ENCODE measurements at places on chromosomes 6 and 20.

DNA sequence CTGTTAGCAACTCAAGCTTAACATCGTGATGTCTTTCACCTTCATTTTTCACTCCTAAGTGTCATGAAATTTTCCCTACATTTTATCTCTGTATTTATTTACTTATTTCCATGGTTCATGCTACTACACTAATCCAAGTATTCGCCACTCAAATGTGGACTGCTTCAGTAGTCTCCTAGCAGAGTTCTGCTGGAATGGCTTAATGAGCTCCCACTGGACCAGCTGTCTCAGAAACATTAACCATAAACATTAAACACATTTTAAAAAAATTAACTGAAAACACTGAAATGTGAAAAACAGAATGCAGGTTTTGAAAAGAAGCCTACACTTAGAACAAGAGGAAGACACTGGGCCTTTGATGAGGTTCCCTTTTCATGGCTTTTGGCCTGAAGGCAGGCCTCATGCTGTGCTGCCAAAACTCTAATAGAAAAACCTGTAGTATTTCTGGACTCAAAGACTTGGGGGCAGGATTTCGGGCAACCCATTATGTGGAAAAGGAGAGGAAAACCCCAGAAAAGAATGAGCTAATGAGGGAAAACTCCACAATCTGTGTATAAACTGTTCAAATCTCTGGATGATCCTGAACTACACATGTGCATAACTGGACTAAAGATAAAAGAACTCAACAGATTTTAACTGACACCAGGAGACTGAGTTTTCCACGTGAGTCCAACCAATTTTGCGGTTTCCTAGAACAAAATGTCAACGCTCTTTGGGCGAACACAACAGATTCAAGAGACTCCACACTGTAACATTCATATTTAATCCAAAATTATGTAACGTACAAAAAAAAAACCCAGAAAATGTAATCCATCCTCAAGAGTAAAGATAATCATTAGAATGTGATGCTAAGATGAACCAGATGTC is 33.0 kb downstream of the SAMD3 start:
- no peak for DNase-seq

DNA sequence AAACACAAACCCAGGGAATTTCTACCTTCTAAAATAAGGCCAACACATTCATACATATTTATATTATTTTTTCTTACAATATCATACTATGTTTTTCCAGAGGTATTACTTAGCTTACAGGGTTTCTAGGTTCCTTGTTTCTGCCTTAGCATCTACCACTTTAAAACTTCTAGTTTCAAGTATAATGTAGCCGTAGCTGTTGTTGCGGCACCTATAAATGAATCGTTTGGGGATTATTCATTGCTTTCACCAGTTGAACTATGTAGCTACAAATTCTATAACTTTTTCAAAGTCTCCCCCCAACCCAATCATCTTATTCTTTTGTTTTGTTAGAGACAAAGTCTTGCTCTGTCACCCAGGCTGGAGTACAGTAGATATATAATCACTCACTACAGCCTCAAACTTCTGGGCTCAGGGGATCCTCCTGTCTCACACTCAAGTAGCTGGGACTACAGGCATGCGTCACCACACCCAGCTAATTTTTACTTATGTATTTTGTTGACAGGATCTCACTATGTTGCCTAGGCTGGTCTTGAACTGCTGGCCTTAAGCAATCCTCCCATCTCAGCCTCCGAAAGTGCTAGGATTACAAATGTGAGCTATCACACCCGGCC is 43.9 kb downstream of the TNFAIP3 start:
- no peak for DNase-seq

GRCh38 chr6:11428895-11429294 is 108.7 kb upstream of the TMEM170B start:
- no peak for DNase-seq

DNA sequence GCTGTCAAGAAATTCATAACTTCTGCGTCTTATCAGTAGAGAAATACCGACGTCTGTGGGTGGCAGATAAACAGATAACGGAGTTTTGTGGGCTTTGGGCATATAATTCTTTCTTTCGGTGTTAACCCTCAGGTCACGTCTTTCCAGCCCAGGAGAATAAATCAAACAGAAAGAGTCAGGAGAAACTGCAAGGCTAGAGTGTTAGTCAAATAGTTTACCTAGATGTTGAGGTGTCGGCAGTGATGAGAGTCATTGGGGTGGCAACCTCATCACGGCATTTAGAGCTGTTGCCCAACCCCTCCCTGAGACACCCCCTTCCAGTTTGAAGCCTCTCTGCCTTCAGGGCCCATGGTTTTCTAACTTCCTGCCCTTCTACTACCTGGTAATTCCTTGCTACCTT is 49.5 kb downstream of the ADTRP start:
- no peak for DNase-seq

GRCh38 chr6:15875797-15876196 is 213.0 kb upstream of the DTNBP1 start:
- no peak for DNase-seq

- DNase-seq, result no peak
These were observed 17.7 kb downstream of the DHX35 start for GRCh38 chr20:38979842-38980241.

DNA sequence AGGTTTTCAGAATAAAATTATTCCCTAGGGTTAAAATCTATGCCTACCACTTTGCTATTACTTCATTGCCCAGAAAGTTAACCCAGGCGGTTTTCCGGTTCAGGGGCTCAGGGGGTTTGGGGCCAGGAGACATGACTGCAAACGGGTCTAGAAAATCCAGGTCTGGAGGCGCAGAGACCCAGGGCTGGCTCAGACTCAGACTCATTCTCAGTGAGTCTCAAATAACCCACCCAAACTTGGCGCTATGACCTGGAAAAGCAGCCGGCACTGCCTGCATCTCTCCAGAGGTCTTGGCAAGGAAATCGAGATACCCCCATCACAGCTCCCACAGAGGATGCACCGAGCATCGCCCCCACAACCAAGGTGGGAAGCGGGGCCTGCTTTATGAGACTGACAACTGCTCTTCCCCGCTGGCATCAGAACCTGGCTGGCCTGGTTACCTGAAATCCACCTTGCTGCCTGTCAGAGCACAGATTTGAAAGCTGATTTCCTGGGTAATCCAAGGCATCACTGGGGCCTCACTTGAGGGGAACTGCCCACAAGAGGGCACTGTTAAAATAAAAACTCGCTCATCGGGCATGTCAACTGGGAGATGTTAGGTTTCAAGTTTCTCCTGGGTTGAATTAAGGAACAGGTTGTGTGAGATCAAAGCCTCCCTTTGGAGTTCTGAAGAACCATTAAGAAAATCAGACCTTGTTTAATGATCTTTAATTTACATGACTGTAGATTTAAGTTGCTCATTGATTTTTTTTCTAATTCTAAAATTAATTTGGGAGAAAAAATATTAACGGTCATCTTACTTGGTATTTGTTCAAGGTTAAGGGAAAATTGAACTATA is 55.1 kb downstream of the KIF16B start:
- no peak for DNase-seq

GRCh38 chr20:16066571-16066970 is 506.7 kb downstream of the KIF16B start:
- no peak for DNase-seq

- DNase-seq, result no peak
These were observed 26.2 kb downstream of the BCAS1 start for GRCh38 chr20:54044156-54044555.

- no peak for DNase-seq
These were observed 88.2 kb downstream of the NFATC2 start for GRCh38 chr20:51454250-51454865.

- DNase-seq, result no peak
These were observed 116.6 kb downstream of the QRSL1 start for GRCh38 chr6:106745824-106746582.

- no peak for DNase-seq
These were observed 12.7 kb downstream of the DEF6 start for GRCh38 chr6:35310265-35310831.

DNA sequence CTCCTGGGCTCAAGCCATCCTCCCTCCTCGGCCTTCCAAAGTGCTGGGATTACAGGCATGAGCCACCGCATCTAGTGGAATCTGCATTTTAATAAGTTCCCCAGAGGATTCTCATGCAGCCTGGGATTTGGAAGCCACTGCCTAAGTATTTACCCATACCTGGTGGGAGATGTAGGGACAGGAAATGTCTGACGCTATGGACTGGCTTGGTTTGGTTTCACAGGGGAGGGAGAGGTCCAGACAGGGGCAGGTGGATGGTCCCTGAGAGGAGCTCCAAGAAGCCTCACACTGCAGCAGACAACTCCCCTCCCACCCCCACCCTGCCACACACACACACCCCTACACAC is 4.4 kb downstream of the VSTM2L start:
- no peak for DNase-seq

GRCh38 chr6:72963946-72964345 is 261.4 kb downstream of the KHDC1L start:
- DNase-seq, result no peak

DNA sequence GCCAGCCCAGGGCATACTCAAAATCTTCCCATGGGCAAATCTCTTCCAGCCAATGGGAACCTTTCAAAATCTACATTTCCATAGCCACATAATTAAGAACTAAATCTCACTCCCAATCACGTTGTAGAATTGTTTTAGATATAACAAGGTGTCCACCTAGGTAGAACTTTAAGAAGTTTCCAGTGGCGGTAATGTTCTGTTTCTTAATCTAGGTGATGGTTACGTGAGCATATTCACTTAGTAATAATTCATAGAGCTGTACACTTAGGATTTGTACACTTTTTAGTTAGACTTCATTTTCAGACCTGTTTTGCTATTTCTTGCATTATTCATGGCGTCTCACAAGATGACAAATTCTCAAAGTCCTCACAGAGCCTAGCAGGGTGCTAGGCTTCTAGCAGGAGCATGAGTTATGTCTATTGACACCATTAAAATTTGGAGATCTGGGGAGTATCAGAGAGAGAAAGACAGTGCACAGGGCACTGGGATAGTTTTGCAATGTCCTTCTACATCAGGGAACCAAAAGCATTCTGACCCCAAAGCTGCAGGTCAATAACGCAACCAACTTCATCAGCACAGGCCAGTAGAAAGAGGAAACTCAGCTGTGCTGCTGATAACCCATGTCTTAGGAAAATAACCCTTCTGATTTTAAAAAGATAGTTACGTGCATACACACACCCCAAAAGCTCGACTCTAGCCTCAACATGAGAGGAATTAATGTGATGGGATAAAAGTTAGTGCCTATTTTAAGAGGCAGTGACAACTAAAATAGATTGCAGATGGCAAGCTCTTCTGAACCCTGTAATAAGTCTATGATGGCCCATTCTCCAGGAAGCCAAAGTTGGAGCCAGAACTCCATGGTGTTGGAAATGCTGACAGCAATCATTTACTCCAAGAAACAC is 518.1 kb upstream of the JARID2 start:
- no peak for DNase-seq

Data from C1 segment of cervical spinal cord (tissue), 14 donors.